Pulmonary artery endothelial cell (primary cell): ENCODE measurements at places on chromosomes 11 and 22. TPM values are rescaled to one million over a fixed set of nuclear protein-coding genes. Genes with fewer than 3 reads are reported as not detected.

MPPED2 gene
- total RNA-seq = not detected in 2 replicates

GRCh38 chr11:128632141-128632791 is 44.9 kb upstream of the ETS1 start:
- peak; percentile 26 for DNase-seq

DNA sequence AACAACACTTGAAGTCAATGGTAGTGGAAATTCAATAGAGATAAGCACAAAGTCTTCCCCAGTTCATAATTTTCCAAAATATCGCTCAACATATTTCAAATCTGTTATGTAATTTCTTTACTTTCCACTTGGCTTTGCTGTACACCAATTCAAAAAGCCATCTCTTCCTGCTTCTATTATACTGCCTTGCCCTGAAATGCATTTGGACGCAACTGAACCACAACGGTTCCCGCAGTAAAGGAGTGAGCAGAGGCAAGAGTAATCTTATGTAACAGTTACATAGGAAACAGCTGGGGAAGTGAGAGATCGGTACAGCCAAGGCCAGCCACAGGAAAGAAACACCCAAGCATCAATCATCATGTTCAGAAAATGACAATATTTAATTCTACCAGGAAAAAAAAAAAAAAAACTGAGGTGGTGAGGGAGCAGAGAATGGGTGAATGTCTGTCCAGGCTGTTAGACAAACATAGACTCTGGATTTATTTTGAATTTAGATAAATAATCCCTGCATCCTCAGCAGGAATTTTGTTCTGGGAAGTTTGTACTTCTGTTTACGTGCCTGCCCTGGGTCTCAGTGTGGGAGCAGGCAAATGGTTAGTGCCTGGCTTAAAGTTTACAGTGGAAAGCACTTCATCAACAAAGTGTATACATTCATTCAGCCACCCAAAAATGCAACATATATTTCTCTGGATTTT is 392.2 kb downstream of the ETS1 start:
- DNase-seq = peak; percentile 91

- no peak for DNase-seq
These were observed 98.9 kb downstream of the INSC start for GRCh38 chr11:15213471-15214231.

DNA sequence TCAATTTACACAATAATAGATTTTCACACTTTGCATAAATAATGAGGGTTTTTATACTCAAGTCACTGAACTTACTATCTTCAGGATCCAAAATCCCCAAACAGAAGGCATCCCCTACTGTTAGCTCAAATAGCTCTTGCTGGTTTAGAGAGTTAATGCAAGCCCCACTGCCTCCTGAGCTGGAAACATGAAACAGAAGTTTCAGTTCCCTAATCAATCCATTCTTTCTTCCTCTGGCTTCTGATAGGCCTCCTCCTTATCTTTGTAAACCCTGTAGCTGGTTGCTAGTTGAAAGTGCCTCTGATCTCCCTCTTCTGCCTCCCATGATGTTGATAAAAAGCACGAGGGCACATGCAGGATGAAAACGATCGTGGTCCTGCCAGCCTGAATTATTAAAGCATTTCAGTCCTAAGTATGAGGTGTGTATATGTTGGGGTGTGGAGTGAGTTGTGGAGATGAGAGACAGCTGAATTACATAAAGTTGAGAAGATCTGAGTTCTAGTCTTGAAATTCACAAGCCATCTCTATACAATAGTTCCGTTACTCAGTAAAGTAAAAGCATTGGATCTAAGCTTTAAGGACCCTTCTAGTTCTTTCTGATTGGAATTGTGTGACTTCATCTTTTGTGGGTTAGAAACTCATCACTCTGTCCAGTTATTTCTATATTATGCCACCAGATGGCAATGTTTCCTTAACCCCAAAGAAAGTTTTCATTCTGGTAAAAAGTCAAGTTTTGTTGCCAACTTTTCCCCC is 35.0 kb upstream of the EHF start:
- no peak for DNase-seq
